NCI-H1436 (cell line): ENCODE measurements at places on chromosomes 6 and 20.

GRCh38 chr6:150016324-150017185, 8.8 kb downstream of the RAET1L start:
- peak; percentile 63 for DNase-seq

GRCh38 chr6:144408161-144408560, 123.0 kb downstream of the UTRN start:
- no peak for DNase-seq

- DNase-seq: no peak
Observed at GRCh38 chr20:49785149-49785851, 27.3 kb upstream of the SLC9A8 start.

DNA sequence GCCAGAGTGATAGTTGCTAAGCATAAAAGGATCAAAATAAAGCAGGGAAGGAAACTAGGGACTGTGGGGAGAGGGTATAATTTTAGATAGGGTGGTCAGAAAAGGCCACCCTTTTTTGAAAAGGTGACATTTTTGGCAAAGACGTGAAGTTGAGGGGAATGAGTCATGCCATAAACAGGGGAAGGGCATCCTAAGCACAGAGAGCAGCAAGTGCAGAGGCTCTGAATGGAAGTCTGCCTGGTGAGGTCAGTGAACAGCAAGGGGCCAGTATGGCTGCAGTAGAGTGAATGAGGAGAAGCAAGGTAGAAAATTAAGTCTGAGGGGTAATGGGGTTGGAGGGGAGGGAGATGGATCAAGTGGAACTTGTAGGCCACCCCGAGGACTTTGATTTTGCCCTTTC, 2.4 kb downstream of the KLC4 start:
- no peak for DNase-seq

DNA sequence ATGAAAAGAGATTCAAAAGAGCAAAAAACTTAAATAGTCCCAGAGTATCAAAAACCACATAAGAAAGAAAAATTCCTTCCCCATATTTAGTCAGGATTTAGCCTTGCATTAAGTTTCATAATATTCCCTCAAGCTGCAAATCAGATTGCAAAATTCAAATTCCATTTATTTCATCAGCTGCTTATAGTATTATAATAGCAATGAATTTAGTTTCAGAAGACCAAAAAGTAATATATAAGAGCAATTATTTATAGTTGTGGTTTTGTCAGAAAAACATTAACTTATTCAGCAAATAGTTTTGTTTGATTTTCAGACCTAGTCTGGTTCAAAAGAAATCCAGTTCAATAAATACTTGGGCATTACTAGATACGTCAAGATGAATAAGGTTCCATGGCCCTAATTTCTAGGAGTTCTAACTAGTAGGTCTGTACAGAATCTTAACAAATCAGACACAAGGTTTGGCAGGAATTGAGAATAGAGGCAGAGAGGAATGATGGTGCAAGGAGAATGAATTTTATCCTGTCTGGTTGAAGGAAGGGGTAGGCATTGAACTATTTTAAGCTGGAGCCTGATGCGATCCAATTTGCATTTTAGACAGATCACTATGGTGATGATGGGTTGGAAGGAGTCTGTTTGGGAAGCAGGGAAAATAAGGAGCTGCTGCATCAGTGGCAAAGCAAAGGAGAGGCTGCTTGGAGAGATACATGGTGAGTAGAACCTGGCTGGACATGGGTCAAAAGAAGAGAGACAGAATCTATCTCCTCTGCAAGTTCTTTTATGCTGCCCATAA, 163.9 kb upstream of the STXBP5 start:
- DNase-seq: no peak

DNA sequence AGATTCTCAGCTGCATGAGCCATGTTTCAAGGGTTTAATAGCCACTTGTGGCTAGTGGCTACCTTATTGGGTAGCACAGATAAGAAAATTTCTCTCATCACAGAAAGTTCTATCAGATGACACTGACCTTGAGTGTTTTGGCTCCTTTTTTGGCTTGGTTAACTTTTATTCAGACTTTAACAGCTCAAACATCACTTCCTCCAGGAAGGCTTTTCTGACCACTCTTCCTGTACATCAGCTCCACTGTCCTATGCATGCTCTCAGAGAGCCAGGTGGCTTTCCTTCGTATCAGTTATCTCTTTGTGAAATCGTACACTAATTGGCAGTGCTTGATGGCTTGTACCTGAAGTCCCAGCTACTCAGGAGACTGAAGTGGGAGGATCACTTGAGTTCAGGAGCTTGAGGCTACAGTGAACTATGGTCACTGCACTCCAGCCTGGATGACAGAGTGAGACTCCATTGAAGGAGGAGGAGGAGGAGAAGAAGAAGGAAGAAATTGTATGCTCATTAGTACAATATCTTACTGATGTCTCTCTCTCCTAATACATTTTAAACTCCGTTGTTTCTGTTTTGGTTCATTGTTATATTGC, 10.7 kb downstream of the MAFB start:
- no peak for DNase-seq

DNA sequence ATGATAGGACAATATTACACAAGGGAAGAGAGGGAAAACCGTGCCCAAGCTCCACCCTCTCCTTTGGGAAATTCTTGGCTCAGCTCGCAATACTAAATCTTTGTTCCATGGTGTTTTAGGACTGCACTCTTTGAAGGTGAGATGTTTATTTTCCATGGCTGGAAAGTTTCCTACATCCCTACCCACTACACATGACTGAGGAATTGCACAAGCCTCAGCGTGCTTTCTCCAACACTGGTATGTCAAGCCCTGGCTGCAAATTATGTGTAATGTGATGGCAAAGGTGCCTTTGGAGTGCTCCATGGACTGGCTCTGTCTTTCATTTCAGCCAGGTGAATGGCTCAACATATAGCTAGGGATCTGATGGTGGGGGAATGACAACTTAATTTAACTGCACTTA, 134.3 kb downstream of the ISM1 start:
- DNase-seq: no peak

DNA sequence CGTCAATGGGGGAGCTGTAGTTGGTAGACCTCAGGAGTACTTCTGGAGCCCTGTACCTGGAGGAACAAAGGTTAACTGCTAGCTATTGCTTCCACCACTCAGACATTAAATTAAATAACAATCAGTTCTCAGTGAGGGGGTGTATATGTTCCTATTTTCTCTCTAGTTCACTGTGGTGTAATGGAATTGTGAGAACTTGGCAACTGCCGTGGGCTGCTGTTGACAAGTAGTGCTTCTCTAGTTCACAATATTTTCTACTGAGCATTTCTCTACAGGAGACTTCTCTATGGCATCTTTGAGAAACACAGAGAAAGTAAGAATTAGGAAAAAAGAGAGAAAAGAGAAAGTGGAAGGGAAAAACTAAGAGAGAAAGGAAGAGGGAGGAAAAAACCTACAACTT, 23.4 kb upstream of the GSTA4 start:
- no peak for DNase-seq

DNA sequence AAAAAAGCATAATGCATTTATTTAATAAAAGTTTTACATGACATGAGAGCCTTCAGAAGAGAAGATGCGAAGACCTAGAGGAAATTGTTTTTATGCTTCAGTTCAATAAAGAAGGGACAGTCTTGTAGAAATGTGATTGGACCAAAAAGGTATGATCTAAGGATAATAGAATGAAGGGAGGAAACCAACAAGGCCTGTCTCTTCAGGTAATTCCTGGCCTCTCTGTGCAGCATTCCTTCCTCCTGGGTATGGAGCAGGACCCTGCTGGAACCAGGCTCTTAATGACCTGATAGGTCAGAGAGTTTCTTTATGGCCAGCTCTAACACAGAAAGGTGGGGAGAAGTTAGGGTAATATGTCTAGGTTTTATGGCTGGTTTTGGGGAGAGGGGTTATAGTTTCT, 162.8 kb upstream of the HEY2 start:
- DNase-seq: no peak

DNA sequence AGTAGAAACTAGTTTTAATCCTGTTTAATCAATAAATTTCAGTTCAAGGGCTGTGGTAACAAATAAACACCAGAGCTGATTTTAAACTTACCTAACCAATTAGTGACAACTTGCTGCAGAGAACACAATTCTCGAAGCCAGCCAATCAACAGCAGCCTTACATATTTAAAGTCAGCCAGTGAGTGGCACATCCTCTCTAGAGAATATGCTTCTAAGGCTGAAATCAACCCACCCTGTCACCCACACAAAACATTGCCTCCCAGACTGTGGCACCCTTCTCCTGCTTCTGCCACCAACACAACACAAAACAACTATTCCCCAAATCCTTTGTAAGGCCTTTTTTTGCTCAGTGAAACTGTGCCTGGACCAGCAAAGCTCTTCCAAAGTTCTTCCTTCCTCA, 306.0 kb downstream of the EYA4 start:
- no peak for DNase-seq

DNA sequence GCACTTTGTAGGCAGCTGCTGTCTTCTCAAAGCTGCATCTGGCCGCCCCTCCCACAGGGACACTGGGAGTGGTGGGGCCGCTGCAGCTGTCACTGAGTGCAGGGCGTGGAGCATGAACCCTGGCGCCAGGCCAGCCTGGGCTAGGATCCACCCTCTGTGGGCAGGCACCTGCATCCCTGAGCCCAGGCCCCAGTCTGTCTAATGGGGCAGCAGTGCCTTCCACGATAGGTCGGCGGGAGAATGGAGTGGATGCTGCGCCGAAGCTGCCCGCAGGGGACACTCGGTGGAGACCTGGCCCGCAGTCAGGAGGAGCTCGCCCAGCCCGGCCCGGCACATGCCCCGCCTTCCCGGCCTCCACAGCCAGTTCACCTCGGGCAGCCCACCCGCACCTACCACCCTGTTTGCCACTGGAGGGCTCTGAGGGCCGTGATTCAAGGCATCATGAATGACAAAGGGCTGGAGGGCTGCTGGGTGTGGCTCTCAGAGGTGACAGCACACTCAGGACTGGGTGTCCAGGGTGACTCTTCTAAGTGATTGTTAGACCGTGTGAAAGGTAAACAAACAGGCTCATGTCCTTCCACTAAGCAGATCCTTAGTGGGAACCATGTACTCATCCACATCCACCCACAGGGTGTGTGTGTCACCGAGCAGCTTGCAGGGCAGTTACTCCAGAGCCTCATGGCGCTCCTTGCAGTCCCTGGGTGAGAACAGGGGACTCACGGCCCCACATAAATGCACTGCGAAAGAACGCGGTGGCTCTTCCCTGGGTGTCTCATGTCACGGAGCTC, 133.9 kb downstream of the AGPAT4 start:
- no peak for DNase-seq

DNA sequence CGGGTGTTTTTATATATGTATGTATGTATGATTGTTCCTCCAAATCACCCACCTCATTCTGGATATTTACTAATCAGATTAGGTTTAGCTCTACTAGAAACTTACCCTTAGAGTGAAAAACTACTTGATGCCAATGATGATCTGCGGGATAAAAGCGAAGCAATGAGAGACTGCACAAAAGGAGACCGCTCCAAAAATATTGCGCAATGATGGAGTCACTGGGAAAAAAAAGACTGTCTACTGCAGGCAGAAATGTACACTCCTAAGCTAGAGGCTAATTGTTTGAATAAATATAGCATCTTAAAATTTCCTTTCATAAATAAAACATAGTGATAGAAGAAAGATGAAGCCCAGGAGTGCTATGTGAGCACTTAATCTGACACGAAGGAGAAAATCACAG, 7.3 kb downstream of the RAB32 start:
- DNase-seq: no peak

- DNase-seq: no peak
Observed at GRCh38 chr6:17910189-17910588, 77.2 kb downstream of the KIF13A start.

- no peak for DNase-seq
Observed at GRCh38 chr20:18416486-18416885, 50.3 kb downstream of the DZANK1 start.

DNA sequence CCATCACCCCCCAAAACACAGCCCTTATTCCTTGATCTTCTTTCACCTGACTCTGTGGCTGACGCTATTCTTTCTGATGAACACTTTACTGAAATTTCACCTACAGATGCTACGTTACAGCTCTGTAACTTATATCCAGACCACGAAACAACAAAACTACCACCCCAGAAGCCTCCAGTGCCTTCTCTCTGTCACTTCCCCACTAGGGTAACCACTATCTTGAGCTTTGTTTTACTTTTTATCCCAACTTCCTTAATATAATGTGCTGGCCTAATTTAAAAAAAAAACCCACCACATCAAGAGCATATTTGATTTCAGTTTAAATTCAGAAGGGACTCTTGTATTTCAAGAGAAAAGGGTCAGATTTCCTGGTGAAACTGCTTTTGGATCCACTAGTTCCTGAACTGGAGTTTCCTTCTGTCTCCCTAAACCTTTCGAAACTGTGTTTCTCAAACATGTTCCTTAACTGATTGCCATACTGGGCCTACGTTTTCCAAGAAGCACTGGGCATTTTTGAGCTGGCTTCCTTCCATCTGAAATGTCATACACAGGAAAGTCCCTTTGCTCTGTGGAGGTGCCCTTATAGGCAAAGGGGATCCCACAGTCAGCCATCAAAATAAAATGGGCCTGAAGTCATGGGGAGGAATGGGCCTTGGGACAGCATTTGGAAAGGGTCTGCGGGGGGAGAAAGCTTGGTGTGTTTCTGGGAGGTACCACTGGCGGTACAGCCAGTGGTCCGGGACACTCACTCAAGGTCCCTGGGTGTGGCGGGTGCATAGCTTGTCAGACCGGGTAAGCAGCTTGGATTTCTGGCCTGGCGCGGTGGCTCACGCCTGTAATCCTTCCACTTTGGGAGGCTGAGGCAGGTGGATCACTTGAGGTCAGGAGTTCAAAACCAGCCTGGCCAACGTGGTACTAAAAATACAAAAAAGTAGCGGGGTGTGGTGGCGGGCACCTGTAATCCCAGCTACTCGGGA, 25.8 kb upstream of the RTF2 start:
- DNase-seq: no peak

GRCh38 chr6:1297746-1298145, 14.2 kb upstream of the FOXQ1 start:
- no peak for DNase-seq

DNA sequence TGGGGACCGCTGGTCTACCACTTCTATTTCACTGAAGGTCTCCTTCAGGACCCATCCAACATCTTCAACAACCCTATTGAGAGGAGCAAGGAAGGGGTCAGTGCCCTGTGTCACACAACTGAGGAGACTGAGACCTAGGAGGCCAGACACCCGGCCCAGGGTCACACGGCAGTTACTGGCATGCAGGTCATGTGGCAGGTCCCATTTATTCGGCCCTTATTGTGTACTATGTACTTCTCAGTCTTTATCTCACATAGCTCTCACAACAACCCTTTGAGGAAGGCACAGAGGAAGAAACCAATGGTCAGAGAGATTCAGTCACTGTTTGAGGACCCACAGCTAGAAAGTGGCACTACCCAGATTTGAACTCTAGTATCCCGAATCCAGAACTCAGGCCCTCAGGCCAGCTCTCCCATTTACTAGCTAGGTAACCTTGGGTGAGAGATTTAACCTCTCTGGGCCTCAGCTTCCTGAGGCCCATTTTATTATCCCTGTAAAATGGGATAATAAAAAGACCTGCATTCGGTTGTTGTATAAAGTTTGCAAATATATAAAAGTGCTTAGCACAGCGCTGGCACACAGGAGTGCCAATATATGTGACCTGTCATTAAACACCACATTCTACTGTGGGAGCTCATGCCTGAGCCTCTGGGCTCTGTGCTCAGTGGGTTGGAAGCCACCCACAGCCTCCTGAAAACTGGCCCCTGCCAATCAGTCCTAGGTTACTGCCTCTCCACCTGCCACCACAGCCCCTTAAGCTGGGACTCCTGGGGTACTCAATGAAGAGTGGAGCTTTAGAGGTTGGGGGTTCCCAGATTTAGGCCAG, 15.8 kb downstream of the TFEB start:
- DNase-seq: no peak
